ENCODE measurements at places on chromosomes 6 and 20.

DNA sequence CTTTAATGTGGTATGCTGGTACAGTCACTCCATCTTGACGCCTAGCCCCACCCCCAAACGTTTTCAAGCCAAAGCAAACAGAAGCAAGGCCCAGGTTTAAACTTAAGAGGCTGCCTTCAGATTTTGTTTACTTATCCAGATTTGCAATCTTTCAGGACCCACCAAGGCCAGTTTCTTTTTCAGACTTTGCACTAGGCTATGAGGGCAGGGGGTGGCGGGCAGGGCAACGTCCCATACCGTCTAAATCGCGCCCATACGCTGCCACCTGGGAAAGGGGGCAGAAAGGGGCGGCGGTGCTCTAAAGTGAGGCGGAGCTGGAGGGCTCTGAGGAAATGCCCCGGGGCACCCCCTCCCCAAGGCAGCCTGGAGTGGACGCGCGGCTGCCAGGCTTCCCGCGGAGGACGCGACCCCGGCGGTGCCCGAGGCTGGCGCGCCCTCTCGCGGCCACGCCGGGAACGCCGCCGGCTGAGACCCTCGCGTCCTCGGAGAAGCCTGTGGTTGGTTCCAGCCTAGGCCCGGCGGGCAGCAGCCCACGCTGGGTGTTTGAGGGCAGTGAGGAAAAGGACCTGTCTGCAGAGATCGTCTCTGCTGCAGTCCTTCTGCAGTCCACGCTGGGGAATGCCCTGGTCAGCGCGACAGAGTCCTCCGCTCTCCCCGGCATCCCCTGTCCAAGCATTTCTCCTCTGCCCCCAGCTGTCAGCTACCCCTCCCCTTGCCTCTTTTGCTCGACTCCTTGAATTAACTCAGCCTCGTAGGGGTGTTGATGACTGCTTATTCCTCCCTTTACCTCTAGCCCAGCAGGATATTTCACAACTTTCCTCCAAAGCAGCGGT, 129.2 kb upstream of the PRND start:
- no peak for DNase-seq

GRCh38 chr6:123587838-123588545, 48.8 kb downstream of the TRDN start:
- no peak for DNase-seq

- DNase-seq = no peak
Measured at GRCh38 chr6:38957426-38957825, 91.2 kb upstream of the GLP1R start.

DNA sequence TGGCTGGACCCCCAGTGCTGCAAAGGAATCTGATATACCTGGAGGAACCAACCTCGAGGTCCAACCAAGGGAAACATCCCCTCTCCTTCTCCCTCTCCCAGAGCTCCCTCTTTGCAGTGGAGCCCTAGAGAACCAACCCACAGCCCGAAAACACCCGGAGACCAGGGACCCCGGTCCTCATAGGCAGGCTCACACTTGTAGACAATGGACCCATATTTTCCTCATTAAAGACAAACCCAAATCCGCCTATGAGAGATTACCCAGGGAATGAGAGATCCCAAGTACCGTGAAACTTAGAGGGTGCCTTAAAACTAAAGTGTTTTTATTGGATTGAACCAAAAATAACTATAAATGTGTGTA, 9.6 kb upstream of the FOXF2 start:
- DNase-seq = no peak

DNA sequence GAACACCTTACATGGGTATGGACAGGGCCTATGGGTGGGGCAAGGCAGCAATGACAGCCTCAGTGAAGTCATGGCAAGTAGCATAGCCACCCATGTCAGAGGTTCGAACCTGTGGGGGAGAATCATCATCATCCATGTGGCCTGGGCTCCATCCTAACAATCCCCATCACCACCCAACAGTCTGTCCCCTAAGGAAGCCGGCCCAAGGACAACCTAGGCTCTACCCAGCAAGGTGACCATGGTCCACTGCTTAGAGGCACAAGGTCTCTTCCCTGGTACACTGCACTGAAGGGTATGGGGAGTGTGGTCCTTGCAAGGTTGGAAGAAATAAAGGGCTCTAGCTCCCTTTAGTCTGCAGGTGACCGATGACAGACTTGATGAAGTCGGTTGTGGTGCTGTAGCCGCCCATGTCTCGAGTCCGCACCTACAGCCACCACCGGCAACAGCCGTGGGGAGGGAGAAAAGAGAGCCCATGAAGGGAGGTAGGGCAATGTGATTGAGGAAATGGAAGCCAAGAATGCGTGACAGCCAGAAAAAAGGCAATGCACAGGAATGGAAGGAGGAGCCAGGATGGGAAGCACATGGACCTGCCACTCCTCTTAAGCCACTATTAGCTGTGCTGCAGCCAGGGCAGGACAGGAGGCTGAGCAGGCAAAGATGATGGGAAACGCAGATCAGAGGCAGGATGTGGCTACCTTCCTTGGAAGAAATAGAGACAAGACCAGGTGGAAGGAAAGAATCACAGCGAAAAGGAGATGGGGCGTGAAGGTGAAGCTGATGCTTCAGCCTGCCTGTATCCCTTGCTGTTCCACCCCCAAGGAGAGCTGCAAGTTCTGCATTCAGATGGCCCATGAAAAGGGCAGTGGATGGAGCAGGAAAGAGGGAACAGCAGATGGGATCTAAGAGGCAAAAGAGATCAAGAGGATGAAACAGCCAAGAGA, 5.3 kb downstream of the IDH3B start:
- no peak for DNase-seq

DNA sequence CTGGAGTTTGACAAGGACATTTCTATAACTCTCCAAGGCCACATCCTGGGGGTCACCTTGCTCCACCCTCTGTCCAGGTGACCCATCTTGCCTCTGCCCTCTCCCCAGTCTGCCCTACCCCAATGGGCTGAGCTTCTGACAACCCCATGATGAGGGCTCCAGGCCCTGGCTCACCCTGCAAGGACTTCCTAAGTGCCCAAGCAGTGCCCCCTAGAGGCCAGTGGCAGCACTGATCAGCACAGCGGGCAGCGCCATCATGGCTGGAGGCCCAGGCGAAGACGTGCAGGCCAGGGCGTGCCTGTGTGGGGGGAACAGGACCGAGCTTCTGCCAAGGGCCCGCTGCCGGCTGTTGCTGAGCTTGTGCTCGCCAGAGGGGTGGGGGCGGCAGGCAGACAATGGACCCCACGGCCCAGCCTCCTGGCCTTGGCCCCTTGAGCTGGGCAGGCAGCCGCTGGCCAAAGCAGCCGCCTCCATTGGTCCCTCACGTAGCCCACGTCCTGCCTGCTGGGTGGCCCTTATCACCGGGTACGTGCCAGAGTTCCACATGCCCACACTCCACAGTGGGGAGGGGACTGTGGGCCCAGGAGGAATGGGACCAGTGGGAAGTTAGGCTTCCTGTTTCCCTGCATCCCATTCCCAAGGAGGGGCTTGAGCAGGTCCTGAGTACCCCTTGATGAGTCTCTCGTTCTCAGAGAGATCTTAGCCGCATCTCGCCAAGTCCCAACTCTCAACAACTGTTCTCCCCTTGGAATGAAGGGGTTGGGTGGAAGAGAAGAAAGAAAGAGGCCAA, 64.3 kb downstream of the MRPL14 start:
- no peak for DNase-seq

DNA sequence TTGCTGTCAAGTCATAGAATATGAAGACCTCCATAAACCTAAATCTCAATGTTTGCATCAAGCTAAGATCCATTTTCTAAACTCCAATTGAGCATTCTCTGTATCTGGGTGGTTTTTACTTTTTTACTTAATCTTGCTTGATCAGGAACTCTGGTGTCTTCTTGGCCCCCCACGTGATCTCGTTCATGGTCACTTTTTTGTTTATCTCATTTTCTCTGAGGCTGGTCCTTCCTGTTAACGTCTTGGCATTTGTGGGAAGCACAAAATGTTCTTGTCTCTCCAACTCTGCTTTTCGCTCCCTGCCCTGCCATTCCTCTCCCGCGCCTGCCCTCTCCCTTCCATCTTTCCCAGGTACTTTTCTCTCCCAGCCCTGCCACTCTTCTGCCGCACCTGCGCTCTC, 14.0 kb upstream of the MAPRE1 start:
- no peak for DNase-seq

GRCh38 chr6:42352856-42353564, 98.7 kb downstream of the TRERF1 start:
- no peak for DNase-seq

- DNase-seq = no peak
Measured at GRCh38 chr6:167136376-167136775, 13.5 kb downstream of the CCR6 start.

DNA sequence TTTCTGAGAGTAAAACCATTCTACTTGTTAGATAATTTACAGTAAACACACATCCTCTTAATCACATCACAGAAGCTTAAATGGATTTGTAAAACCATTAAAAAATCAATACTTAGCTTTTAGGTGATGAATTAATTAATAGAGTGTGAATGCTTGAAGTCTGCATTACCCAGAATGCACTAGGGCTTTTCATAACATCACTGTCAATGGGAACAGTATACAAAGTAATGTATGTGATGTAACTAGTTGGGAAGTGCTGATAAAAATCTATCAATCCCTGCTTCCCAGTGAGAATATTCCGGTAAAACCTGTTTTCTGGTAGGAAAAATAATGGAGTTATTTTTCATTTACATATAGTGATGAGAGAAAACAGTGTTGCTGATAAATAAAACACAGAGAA, 23.1 kb upstream of the HDGFL1 start:
- DNase-seq = no peak

- no peak for DNase-seq
Measured at GRCh38 chr6:115582386-115582785, 478.3 kb downstream of the FRK start.

DNA sequence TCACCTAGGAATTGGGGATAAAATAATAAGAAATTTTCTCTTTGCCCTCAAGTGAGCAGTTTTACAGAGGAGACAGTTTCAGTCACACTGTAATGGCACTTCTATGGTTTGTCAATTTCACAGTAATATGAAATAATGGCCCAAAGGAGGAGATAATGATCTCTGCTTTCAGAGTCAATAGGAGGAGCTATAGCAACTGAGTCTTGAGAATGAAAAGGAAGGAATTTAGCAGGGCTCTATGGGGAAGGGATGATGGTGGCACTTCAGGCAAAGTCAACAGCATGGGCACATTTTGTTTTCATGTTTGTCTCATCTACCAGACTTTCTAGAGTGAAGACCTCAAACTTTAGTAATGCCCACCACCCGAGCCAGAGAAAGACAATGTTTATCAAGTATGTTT, 138.3 kb upstream of the HMGN3 start:
- DNase-seq = no peak

- DNase-seq = no peak
Measured at GRCh38 chr20:11936157-11936556, 18.5 kb downstream of the BTBD3 start.

DNA sequence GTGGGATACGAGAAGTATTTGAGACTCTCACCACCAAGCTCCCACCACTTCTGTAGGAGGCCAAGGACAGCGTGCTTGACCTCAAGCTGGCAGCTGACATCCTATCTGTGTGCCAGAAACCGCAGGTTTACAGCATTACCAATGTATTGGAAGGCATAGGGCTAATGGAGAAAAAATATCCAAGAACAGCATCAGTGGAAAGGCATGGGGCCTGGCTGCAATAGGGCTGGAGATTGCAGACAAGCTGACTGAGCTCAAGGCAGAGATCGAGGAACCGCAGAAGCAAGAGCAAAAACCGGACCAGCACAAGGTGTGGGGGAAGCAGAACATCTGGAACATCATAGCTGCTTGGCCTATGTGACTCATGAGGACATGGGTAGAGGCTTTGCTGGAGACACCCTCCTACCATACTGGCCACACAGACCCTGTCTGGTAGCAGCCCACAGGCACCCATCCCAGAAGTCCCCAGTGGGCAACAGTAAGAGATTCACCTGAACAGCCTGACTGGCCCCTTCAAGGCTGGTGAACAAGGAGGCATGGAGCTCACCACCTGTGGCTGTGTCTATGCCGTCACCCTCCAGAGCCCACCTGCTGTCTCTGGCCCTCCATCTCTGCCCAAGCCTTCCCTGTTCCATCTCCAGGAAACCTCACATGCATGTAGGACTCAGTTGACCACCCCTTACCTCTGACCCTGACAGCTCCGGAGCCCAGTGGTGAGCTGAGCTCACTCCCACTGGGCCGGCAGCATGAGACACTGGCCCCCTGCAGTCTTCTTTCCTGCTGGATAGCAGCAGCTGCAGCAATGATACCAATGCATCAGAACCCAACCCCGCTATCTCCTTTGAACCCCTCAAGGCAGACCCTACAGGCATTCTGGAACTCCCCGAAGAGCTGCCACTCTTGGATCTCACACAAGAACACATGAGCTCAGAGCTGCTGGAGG, 171.1 kb downstream of the KIF6 start:
- DNase-seq = no peak

DNA sequence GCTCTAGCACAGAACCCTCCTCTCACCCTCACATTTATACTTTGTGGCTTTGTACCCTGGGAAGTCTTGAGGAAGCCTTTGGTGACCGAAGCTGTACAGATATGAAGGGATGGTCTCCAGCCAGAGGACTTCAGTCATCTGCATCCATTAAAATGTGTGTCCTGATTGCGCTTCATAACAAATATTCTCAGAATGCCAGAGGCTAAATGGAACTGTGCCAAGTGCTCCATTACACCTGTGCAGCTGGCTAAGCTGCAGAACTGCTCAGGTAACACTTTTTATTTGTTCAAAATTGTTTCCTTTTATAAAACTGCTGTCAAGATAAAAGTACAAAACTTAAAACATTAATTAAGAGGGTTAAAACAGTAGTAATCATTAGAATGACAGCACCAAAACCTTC, 22.3 kb downstream of the TPBG start:
- DNase-seq = no peak

GRCh38 chr6:47780510-47781356, 1.1 kb upstream of the OPN5 start:
- DNase-seq = no peak

Data from cerebellar nuclear complex (tissue), 1 donor.